ENCODE measurements at places on chromosomes 16 and 17.

DNA sequence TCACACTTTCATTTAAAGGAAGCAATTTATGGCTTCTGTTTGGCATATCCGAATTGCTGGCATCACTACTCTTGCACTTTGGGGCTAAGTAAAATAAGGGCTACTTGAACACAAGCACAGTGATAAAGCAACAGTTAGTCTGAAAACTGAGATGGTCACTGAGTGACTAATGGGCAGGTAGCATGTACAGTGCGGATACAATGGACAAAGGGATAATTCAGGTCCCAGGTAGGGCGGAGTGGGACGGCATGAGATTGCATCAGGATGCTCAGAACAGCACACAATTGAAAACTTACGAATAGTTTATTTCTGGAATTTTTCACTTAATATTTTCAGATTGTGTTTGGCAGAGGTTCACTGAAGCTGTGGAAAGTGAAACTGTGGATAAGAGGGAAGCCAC lies 9.2 kb upstream of the SMIM36 start:
- no peak for DNase-seq

- DNase-seq = no peak
These were observed 47.2 kb upstream of the SKAP1 start for GRCh38 chr17:48477221-48477620.

DNA sequence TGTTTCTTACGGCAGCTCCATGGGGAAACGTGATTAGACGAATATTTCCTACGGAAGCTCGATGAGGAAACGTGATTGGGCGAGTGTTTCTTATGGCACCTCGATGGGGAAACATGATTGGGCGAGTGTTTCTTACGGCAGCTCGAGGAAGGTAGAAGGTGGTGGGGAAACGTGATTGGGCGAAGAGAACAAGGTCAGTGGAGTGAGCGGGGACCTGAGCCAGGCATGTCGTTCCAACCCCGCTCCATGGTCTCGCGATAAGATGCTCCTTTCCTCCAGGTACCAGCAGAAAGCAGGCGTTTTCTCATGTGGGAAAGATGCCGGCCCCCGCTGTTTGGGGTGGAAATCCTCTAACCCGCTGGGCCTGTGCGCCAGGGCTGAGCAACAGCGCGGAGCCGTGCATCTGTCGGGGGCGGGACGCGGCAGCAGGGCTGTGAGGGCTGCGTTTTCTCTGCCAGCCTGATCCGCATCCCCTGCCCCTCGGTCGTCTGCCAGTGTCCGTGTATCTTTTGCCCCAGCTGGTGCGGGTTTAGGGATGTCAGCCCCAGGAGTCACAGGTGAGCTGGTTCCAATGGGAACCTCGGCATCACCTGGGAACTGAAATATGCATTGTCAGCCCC lies 25.6 kb upstream of the DOC2B start:
- no peak for DNase-seq

- peak; percentile 6 for DNase-seq
These were observed 122.4 kb upstream of the NLRP1 start for GRCh38 chr17:5706577-5707210.

DNA sequence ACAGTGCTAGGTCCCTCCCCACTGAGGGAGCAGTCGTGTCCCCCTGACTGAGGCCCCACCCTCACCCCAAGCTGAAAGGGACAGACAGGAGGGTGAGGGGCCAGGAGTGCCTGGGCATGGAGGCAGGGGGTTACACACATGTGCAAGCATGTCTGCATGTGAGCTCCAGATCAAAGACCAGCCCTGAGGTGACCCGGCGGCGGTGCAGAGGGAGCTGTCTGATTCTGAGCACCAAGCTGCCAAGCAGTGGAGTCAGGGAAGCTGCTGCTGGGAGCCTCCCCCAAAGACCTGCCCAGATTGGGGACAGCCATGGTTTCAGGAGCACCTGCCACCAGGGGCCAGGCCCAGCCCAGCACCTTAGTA lies 5.5 kb downstream of the DLX3 start:
- DNase-seq = no peak

- no peak for DNase-seq
These were observed 33.5 kb upstream of the DNAH9 start for GRCh38 chr17:11564589-11565380.

DNA sequence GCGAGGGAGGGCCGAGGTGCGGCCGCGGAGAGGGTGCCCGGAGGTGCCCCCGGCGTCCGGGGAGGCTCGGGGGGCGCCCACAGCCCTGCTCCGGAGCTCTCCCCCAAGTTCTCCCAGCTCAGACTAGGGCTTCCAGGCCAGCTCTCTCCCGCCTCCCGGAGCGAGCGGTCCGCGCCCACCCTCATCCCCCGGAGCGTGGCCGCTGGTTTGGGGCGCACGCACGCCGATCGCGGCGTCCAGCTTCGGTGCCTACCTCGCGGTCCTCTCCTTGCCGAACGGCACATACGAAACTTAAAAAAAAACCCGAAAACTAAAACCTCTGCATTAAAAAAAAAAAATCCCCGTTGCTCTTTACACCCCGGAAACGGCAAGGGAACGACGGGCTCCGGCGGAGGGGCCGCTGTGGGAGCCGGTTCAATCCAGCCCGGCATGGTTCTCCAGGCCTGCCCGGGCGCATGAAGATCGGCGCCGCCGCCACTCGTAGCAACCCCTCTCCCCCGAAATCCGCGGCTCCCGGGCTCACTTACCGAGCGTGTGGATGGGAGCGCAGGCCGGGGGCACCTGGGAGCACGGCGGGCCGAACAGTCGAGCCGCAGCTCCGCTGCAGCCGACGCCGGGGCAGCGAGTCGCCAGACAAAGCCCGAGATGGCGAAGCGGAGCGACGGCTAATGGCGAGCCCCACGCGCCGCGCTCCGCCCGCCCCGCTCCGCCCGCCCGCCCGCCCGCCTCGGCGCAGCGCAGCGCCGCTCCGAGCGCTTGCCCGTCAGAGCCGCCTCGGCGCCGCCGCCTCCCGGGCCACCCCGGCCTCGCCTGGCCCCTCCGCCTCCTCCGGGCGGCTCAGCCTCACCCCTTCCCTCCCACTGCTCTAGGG lies 973 bp upstream of the UBTF start:
- no peak for DNase-seq

GRCh38 chr17:80802626-80803450 lies 188.8 kb upstream of the CHMP6 start:
- DNase-seq = no peak

GRCh38 chr16:5925850-5926249 lies 828.3 kb upstream of the EEF2KMT start:
- DNase-seq = no peak

- DNase-seq = peak; percentile 57
These were observed 252.3 kb downstream of the SNX29 start for GRCh38 chr16:12228602-12229499.

- DNase-seq = no peak
These were observed 6.3 kb downstream of the UBE2O start for GRCh38 chr17:76446449-76447231.

DNA sequence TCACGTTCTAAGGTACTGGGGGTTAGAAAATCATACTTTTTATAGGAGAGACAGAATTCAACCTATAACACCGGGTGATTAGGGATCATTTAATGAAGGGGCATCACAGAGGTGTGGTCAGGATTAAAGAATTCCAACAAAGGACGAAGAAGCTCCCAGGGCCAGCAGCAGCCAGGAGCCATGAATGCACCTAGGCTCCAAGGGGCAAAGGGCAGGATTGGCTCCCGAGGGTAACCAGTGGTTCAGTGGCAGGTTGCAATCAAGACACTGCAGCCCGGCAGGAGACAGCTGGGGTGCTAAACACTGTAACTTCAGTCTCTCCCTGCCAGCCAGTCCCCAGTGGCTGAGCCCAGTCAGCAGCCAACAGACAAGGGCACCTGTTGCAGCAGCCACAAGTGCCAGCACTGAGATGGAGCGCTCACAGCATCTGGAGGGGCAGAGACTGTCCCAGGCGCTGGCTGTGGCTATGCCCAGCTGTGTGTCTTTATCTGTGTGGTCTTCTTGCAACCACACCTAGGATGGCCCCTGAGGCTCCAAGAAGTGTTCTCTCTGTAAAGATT lies 23.9 kb downstream of the DHRS7C start:
- no peak for DNase-seq

DNA sequence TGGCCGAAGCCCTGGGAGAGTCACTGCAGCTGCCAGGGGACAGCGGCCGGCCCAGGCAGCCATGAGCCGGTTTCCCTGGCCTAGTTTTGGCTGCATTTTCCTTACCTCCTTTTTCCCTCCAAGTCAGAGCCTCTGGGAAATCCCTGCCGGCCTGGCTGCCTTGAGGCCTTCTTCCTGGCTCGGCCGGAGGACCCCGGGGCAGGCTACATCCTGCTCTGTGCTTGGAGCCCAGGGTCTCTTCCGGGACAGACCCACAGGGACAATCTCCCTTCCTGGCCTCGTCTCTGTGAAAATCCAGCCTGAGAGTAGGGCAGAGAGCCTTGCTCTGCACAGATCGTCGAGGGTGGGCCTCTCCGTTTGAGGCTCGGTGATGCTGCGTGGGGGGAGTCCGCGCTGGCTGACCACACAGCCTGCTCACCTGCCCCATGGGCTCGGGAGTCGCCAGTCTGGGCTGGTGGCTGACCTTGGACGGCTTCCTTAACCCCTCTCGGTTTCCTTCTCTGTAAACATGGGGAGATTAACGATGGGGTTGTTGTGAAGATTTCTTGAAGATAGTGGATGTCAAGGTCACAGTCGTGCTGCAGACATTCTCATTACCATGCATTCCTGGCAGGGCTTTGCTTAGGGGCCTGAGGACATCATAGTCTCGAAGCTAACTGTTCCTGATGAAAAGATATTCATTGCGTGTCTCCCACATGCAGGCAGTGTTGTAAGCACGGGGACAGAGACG lies 34.8 kb upstream of the CIBAR2 start:
- no peak for DNase-seq

GRCh38 chr16:63200940-63201339 lies 1164.7 kb upstream of the CDH8 start:
- no peak for DNase-seq

DNA sequence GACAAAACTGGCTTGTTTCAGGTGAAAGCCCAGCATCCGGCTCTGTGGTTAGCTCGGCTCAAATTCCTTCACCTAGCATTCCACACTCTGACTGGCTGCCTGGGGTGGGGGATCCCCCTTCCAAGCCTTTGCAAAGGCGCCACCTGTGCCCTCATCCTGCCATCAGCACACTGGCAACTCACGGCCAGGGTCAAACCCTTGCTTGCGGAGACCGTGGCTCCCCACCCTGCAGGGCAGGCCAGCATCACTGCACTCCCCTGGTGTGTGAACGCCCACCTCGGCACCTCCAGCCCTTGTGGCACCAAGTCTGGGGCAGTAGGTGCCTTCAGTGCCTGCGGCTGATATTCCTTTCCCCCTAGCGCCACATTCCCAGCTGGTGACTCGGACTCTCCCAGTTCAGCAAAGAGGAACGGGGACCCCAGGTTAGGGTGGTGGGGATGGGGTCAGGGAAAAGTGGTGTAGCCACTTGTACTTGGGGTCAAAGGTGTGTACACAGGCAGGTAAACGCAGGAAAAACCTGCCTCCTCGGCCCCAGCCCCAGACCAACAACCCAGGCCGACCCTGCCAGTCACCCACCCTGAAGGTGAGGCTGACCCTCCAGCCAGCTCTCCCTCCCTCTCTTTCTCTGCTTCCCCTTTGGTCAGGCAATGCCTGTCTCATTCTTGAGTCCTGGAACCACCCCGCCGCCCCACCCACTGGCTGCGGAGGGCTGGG lies 1.1 kb downstream of the FLII start:
- no peak for DNase-seq

- peak; percentile 35 for DNase-seq
These were observed 27.4 kb downstream of the BCO1 start for GRCh38 chr16:81265658-81266451.

DNA sequence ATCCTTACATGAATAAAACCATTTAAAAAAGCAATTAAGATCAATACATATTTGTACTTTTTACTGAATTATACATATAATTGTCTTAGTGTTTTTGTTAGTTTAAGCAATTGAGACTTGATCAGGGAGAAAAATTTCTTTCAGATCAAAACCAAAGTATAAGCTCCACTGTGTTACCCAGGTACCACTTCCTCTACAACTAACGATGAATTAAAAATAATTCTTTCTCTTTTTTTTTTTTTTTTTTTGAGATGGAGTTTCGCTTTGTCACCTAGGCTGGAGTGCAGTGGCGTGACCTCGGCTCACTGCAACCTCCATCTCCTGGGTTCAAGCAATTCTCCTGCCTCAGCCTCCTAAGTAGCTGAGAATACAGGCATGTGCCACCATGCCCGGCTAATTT lies 6.8 kb downstream of the FBXO47 start:
- DNase-seq = no peak

- DNase-seq = no peak
These were observed 60.9 kb upstream of the ZNF750 start for GRCh38 chr17:82900741-82901140.

DNA sequence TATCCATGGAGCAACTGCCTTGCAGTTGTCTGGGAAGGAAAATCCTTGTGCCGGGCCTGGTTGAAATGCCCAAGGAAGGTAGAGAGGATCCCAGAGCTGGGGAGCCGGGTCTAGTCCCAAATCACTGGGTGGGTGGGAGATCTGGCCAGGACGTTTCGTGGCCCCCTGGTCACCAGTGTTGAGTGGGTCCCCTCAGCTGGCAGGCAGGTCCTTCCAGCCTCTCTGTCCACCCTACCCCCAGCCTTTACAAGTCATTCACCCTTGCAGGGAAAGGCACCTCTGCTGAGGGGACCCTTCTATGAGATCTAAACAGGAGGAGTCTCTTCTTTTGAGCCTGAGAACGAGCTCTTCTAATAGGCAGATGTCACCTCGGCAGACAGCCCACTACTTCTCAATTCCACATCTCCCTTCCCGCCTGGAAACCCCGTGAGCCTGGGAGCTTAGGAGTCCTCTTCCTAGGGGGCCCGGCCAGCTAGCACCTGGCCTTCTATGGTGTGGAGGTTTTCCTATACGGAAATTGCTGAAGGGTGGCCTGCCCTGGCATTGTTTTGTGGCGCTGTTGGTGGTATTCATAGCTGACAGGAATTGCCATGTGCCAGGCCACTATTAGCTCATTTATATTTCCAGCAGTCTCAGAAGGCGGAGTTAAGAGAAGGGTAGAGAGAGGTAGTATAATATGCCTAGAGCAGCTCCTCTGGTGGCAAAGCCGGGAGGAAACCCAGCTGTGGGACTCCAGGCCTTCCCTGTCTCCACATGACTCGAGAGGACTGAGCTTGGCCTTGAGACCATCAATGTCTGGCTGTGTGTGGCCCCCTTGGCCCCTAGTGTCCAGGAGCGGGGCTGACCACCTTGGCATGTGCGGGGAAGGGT lies 13.3 kb downstream of the MPRIP start:
- DNase-seq = no peak

DNA sequence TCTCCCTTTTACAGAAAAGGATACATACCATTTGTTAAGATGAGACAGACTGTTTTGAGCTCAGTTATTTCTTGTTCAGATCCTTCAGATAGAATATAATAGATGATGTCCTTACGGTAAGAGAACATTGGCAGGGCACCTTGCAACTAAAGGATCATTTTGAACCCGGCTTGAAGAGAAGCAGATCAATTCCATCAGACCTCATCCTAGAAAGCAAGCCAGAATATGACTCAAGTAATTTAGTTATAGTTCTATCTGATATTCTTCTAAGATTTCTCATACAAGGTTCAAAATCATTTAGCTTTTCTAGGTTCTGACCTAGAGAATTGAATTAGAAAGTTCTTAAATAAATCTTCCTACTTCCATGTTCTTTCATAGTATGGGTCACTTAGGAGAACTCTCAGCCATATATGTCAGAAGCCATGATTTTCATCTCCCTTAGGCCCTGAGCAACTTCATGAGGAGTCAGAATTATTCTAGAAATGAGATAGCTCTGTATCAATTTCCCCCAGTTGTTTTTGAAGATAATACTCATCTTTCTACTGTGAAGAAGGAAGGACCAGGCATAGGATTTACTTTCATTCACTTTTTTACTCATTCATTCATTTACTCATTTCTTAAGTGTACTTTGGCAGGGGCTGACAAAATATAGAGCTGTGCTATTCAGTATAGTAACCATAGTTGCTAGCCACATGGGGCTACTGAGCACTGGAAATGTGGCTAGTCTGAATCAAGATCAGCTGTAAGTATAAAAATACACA lies 2.5 kb upstream of the CMTM1 start:
- DNase-seq = no peak

Measured in anterior cingulate cortex (tissue), 58 donors.